ENCODE measurements at places on chromosomes 3 and 15.
A peak's percentile ranks its signal among the peaks of the same experiment; 100 is the strongest.

DNA sequence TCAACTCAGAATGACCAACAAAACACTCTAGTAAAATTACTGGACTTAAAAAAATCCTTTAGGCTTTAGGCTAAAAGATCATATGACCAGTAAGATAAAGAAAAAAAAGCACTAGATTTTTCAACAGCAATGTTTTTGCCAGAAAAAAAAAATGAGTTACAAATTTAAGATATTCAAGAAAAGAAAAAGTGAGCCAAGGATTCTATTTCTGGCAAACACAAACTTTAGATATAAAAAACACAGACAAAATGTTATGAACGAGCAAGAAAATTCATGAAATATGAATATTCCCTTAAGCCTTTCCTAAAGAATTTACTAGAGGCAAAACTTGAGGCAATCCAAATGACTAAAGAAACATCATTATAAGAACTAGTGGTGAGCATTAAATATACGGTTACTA is 8.6 kb downstream of the GOLGB1 start:
- DNase-seq, result no peak

GRCh38 chr15:39887832-39888231 is 32.2 kb downstream of the GPR176 start:
- no peak for DNase-seq

DNA sequence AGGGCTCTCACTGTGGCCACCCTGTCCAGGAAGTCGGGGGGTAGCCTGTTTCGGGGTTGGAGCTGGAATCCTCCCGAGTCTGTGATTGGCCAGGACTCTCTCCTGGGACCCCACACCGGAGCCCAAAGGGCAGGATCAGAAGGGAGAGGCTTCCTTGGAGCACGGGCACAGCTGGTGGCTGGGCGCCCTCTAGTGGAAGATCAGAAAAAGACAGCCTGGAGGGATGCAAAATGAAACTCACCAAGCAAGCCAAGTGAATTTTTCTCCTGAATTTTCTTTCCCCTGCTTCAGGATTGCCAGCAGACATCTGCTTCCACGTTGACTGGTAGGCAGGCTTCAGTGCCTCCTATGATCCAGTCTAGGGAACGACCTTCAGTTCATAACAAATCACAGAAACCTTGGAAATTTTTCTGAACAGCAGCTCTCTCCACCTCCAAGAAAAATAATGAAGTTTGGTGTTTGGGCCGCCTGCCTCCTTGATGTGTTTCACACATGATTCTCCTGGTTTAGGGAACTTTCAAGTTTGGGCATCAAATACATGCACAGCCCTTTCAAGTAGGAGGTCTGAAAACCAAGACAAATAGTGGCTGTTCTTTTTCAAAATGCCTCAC is 224.6 kb downstream of the VPS13C start:
- DNase-seq, result peak; percentile 0

DNA sequence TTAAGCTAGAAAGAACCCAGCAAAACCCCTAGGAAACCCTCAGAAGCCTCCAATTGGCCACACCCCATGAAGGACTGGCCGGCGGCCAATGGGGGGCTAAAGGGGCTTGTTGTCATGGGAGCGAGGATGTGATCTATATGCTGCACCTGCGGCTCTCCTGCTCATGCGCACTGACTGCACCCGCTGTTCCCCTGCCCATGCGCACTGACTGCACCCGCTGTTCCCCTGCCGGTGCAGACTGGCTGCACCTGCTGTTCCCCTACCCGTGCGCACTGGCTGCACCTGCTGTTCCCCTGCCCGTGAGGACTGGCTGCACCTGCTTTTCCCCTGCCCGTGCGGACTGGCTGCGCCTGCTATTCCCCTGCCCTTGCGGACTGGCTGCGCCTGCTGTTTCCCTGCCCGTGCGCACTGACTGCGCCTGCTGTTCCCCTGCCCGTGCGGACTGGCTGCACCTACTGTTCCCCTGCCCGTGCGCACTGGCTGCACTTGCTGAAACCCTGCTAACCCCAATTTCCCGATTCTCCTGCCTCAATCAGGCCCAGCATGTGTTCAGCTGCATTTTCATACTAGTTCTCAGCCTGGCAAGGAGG is 16.8 kb upstream of the MCCC1 start:
- DNase-seq, result no peak

DNA sequence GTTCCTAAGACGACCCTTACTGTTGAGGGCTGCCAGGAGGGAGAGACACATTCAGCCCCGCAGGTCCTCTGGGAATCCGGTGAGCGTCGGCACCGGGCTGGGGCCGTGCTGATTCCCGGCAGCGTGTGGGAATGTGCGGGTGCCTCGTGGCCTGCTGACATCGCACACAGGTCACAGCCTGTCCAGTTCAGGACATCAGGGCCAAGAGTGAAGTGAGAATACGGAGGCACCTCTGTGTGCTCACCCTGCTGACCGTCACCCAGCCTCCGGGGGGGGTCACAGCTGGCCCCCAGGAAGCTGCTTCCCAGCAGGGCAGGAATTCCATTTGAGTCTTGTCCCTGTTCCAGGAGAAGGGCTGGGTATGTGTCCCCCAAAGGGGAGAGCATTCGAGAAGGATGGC is 53.6 kb downstream of the PGPEP1L start:
- no peak for DNase-seq

Measured in BJ (cell line).